Motor neuron (in vitro differentiated cells): ENCODE measurements at places on chromosomes 2 and 18. TPM values are rescaled to one million over a fixed set of nuclear protein-coding genes. Genes with fewer than 3 reads are reported as not detected.

The DSG4 gene
- 0.05 and 0.09 TPM in 2 replicates for total RNA-seq

The SERPINB4 gene
- total RNA-seq: not detected in 2 replicates

The PECR gene
- 4.0 and 4.5 TPM in 2 replicates for total RNA-seq

The WNT6 gene
- total RNA-seq: not detected in 2 replicates

The MC4R gene
- total RNA-seq: 62.5 and 141 TPM in 2 replicates

The ACVR1C gene
- total RNA-seq: 0.28 and 0.34 TPM in 2 replicates

The UGT1A8 gene
- total RNA-seq: not detected in 2 replicates

The CD207 gene
- total RNA-seq: 0.28 and 0.34 TPM in 2 replicates

The FAM237A gene
- total RNA-seq: 10.3 and 36.3 TPM in 2 replicates

The CCDC68 gene
- not detected in 2 replicates for total RNA-seq
